ENCODE measurements at places on chromosomes 2 and 18. TPM values are rescaled to one million over a fixed set of nuclear protein-coding genes. Genes with fewer than 3 reads are reported as not detected.

- no peak for ATAC-seq
These were observed 44.5 kb upstream of the FAM110C start for GRCh38 chr2:90645-91312.

DNA sequence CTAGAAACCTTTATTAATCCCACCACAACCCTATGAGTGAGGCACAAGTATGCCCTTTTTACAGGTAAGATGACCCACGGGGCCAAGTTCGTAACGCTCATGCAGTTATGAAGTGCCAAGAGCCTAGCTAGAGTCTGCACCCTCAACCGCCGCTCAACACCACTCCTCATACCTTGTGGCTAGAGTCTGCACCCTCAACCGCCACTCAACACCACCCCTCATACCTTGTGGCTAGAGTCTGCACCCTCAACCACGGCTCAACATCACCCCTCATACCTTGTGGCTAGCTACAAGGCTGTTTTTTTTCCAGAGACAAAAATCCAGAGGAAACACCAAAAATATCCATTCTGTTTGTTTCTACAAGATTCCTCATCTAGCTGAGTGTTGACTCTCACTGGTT is 4.6 kb downstream of the TXNL4A start:
- ATAC-seq = no peak

ABCA12 gene
- 14.2 TPM for total RNA-seq

DYSF gene
- total RNA-seq = 3.4 TPM

MROH2A gene
- total RNA-seq = 0.52 TPM

UGT1A4 gene
- total RNA-seq = 0.80 TPM

DNA sequence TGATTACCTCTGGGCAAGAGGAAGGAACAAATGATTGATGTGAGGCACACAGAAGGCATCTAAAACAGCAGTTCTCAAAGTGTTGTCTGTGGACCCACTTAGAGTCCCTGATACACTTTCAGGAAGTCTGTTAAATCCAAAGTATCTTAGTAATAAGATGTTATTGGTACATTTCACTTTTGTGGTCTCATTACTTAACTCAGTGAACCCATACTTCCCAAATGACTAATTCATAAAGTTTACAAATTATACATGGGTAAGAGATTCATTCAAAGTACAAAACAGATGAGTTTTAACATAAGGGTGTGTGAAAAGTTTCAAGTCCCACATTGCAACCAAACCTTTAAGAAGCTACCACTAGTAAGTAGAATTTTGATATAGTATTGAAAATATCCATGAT is 440.5 kb downstream of the NUP35 start:
- no peak for ATAC-seq

DNA sequence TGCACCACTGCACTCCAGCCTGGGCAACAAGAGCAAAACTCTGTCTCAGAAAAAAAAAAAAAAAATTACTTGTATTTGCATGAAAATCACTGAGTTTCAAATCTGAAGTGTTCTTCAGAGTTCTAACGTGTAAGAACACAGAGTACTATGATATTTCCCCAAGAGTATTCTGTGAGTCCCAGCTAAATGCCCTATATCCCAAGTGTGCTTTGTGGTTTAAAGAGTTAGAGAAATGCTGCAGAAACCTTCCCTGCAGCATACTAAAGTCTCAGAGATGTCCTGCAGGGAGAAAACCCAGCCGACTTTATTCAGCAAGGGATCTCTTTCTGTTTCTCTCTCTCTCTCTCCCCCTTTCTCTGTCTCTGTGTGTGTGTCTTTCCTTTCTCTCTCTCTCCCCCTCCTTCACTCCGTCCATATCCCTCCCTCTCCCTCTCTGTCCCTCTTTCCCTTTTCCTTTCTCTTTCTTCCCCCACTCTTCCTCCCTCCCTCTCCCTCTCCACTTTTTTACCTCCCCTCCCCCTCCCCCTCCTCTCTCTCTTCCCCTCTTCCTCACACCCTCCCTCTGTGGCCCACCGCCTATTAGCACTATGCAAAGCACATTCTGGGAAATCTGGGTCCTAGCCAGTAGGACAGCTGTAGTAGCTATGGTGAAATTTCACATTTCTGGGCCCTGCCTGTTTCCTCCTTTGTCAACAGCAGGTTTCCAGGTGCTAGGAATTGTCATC is 54.2 kb downstream of the ACTR2 start:
- ATAC-seq = no peak

DNA sequence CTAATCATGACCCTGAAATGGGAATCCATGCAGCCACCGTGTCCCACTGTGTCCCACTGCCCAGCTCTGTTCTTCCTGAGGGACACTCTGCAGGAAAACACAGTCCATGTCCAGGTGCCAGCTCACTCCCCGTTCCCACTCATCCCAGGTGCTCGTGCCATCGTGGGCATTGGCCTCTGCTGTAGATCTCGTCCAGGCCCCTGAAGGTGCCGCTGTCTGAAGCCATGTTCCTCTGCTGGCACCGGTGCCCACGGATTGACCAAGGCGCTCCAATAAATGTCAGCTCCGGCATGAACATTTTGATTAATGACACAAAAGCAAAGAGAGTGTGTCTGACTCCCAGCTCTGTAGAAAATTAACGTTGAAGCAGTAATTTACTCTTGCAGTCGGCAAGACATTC is 280.1 kb upstream of the SALL3 start:
- ATAC-seq = no peak

KLHL41 gene
- total RNA-seq = 0.40 TPM

MALL gene
- 248 TPM for total RNA-seq

PTPRN gene
- not detected for total RNA-seq

DNA sequence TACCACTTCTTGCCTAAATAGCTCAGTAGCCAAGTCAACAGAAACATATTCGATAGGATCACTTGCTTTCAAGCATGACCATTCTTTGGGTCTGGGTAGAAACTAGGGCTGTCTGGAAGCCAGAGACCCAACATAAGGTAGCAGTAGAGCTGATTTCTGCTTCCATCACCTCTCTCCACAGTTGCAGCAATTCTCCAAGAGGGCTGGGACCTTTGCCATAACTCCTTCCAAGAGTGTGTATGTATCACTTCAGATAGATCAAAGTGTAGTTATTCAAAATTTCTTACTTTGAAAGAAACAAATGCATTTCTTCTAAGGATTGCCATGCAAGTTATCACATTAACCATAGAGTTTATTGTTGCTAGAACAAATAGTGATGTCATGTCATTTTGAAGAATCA is 172.0 kb upstream of the GALNT5 start:
- ATAC-seq = no peak

ABCG5 gene
- total RNA-seq = not detected

GRCh38 chr18:74284191-74284979 is 7.4 kb downstream of the CYB5A start:
- ATAC-seq = no peak

GRCh38 chr2:42602218-42602875 is 33.9 kb downstream of the MTA3 start:
- ATAC-seq = no peak

DNA sequence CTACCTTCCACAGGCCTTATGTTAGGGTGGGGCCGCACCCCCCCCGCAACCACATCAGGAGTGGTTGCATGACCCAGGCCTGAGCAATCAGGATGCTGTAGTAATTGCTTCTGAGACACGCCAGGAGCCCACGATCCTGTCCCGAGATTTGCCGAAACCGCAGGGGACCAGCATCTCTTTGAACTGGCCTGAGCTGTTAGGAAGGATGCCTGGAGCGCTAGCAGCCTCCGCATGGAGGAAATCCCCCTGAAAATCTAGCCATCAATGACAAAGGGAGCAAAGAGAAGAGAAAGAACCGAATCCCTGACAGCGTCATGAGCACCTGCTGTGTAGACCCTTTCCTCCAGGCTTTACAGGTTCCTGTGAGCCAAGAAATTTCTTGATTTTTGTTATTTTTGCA is 8.7 kb upstream of the TEX44 start:
- no peak for ATAC-seq

DNA sequence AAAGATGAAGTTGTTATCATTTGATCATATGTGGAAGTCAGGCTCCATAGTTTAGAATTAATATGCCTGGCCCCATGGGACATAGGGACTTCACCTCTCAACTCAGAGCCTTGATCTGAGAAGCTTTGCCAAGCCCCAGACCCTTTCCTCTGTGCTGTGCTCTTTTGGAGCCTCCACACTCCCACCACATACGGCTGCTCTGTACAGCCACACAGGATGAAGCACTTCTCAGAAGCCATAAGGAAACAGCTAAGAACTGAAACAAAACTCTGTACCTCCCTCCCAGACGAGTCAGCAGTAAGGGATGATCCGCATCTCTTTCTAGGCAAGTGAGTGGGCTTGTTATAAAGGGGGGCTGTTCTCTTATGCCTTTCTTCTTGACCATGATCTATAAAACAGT is 66.5 kb downstream of the CAB39 start:
- no peak for ATAC-seq

DNA sequence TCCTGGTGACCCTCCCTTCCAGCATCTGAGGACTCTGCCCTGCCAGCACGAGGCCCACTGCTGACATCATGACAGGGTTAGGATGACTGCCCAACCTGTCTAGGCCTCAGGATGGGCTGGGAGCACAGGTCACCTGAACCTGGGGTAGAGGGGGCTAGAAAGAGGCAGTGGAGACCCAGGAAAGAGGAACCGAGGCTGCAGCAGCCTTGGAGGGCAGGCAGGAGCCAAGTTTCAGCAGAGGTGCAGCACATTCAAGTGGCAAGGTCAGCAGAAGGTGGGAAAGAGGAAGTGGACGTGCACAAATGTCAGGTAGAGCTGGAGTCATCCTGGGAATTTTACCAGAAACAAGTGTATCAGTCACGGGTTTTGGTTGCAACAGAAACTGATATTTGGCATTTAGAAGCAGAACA is 13.6 kb upstream of the RAB10 start:
- ATAC-seq = no peak

GRCh38 chr18:49319590-49319989 is 140.9 kb downstream of the DYM start:
- ATAC-seq = no peak

Measured in esophagus mucosa (tissue), 1 donor.